ENCODE measurements at places on chromosomes 2 and 18.
A peak's percentile ranks its signal among the peaks of the same experiment; 100 is the strongest.

GRCh38 chr18:48529796-48530195 lies 9.0 kb upstream of the CTIF start:
- no peak for DNase-seq

GRCh38 chr2:45008296-45009129 lies 739 bp downstream of the SIX2 start:
- DNase-seq = no peak

GRCh38 chr2:48075631-48076030 lies 169.3 kb upstream of the FBXO11 start:
- DNase-seq = no peak

DNA sequence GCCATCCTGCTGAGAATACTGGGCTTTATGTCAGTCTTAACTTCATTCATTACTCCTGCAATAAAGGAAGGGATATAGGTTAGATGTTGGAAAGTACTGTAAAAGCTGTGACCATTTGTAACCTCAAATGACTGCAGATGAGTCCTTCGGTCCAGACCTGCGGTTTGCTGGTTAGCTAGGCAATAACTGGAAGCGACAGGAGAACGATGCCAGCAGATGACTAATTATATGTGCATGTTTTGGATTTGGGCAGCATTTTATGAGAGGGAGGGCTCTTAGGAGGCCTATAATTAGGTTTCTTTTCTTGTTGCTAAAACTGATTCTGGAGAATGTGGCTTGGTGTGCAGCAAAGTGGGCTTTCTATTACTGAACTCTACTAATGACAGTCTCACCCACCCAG lies 205.6 kb downstream of the TMEM182 start:
- DNase-seq = no peak

DNA sequence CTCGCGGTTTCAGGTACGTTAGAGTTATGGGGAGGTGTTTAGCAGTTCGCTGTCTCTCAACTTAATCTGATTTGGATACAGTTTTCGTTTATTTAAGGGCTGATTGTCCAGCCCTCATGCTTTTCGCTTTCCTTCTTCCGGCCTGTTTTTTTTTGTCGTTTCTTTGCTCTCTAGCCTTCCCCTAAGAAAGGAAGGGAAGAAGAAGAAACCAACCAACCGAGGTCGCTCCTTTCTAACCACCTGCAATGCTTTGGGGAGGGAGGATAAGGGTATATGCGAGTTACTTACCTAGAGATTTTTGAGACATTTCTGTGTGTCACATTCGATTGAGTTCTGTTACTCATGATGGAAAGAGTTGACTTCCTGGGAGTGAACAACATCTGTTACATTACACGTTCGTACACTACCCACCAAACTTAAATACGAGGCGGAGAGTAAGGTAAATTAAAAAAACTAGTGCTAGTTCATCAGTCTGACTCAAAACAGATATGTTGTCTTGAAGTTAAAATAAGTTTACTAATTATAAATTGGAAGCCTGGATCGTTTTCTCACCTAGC lies 918 bp downstream of the EIF5B start:
- peak; percentile 9 for DNase-seq

DNA sequence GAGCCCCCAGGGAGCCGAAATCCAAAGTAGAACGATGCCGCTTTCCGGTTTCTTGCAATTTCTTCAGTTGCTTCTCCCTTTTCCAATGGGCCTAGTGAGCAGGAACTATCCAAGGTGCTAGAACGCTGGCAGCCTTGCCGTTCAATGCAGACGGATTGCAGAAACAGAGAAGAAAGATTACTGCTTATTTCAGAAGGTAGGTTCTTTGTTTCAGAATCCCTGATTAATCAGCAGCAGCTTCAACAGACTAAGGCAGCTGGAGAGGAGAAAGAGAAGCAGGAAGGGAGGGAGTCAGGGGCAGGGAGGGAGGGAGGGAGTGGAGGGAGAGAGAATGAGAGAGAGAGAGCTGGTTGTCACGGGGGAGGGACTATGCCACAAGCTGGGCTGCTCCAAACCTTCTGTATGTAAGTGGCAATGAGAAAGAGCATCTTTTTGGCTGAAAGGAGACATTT lies 576 bp downstream of the NYAP2 start:
- DNase-seq = no peak

GRCh38 chr18:10062302-10063300 lies 148.8 kb downstream of the VAPA start:
- DNase-seq = no peak

- DNase-seq = no peak
Measured at GRCh38 chr18:14907420-14907819, 159.4 kb downstream of the ANKRD30B start.

DNA sequence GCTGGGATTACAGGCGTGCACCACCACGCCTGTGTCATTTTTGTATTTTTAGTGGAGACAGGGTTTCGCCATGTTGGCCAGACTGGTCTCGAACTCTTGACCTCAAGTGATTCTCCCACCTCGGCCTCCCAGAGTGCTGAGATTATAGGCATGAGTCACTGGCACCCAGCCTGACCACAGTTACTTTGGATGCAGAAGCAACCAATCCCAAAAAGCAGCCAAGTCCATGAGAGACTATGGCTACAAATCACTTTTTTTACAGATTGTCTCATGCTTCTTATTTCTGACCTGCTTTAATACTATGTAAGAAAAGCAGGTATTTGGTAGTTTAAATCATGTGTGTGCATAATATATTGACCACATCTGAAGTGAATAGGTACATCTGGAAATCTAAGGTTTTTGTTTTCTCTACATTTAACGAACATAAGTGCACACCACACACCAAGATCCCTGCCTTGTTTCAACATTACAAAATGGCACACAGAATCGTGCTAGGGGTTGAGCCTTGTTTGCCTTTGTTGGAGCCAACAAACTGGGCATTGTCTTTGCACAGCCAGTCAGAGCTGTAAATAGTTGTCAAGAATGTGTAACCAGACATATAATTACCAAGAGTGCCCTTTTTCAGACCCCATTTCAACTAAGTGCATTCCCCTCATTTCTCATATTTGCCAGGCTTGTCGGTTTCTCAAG lies 18.3 kb upstream of the MAP4K4 start:
- no peak for DNase-seq

GRCh38 chr2:150484006-150484405 lies 3.5 kb downstream of the RND3 start:
- DNase-seq = no peak

DNA sequence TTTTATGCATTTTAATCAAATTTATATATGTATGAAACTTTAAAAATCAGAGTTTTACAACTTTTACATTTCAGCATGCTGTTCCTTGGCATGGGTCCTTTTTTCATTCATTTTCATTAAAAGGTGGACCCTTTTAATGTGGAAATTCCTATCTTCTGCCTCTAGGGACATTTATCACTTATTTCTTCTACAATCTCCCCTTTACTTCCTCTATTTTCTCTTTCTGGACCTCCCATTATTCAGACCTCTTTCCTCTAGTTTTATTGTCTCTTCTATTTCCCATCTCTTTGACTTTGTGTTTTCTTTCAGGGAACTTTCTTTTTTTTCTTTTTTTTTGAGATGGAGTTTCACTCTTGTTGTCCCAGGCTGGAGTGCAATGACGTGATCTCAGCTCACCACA lies 5.7 kb downstream of the PROC start:
- no peak for DNase-seq

DNA sequence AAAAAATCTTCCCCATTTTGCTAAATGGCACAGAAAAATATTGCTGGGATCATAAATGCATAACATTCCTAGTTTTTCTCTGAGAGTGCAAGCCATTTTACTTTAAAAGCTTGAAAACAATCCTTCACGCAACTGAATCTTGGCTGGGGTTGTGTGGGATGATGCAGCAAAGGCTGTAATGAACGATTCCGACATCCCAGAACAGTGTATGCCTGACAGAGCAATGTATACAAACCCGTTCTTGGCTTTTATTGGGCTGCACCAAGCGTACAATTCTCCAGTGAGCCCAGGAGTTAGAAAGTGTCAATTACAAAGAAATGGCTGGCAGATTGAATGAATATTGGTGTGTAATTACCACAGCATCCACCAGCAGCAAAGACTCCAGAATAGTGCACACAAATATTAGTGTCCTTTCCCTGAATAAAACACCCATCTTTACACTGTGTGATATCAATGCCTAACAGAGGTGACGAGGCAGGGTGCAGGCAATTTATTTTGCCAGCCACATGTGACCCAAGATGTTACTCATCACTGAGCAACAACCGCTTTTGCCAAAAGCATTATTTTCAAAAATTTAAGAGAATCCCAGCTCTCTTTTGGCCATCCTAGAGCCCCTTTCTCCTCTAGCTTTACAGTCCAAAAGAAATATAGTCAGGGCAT lies 578.6 kb upstream of the CHAC2 start:
- DNase-seq = no peak

GRCh38 chr2:9909106-9909505 lies 42.4 kb upstream of the GRHL1 start:
- no peak for DNase-seq

- DNase-seq = peak; percentile 5
Measured at GRCh38 chr2:239106314-239106908, 258.5 kb downstream of the TWIST2 start.

DNA sequence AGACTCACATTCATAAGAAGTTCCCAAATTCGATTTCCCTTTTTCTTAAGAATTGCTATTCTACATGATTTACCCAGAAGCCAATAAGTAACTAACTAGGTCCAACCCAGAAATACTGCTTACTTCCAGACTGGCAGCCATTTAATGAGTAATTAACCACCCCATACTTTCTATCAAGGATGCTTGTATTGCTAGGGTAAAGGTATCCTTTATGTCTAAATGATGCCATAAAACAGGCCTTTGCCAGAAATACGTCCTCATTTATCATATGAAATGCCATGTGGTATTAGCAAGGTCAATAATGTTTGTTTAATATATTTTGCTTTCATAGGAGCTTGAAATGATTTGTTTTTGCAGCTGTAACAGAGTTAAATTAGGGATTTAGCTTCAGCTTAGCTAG lies 56.1 kb downstream of the PLEKHM3 start:
- no peak for DNase-seq

- no peak for DNase-seq
Measured at GRCh38 chr2:6823111-6823510, 42.6 kb downstream of the CMPK2 start.

GRCh38 chr18:24127735-24128134 lies 11.1 kb upstream of the CABYR start:
- no peak for DNase-seq

GRCh38 chr2:48824116-48824515 lies 68.6 kb upstream of the LHCGR start:
- DNase-seq = no peak

GRCh38 chr2:230980468-230980867 lies 15.5 kb upstream of the SPATA3 start:
- no peak for DNase-seq

DNA sequence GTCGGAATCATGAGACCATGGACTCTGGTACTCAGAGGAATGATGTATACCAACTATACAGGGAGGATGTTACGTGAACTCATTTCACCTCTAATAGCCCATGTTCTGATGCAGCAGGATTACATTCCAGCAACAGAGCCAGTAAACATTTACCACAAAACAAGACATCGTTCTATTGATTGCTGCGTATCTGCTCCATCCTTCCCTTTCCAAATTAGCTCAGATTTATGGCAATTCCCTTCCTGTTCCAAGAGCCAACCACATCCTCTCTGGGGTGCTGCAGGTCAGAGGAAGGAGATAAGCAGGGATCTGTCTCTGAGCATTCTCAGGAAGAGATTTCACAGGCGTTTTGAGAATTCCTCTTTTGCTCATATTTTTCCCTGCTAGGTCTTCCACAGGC lies 98.3 kb downstream of the KLF7 start:
- DNase-seq = no peak

DNA sequence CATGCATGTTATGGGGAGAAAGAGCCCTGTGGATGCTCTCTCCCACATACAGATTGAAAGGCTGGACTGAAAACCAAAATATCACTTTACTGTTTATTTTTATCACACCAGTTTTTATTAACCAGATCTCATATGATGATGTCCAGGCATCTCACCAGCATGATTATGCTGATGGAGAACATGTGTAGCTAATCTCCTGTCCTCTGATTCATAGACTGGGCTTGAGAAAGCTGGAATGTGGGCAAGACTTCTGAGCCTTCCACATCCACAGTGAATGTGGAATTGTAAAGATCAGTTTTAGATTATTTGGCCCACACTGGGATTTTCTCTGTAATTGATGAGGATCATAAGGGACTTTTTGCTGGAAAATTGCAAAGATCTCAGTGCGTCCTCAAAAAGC lies 137.9 kb downstream of the ICOS start:
- DNase-seq = no peak

GRCh38 chr2:171260471-171261424 lies 100.1 kb upstream of the TLK1 start:
- no peak for DNase-seq

- DNase-seq = no peak
Measured at GRCh38 chr2:101130081-101130480, 21.1 kb downstream of the TBC1D8 start.

GRCh38 chr2:68716604-68717304 lies 17.9 kb upstream of the ARHGAP25 start:
- no peak for DNase-seq

GRCh38 chr2:196971574-196972279 lies 45.2 kb upstream of the PGAP1 start:
- no peak for DNase-seq

Data from germinal center (tissue), 1 donor.